ENCODE measurements at places on chromosomes 2 and 18.

DNA sequence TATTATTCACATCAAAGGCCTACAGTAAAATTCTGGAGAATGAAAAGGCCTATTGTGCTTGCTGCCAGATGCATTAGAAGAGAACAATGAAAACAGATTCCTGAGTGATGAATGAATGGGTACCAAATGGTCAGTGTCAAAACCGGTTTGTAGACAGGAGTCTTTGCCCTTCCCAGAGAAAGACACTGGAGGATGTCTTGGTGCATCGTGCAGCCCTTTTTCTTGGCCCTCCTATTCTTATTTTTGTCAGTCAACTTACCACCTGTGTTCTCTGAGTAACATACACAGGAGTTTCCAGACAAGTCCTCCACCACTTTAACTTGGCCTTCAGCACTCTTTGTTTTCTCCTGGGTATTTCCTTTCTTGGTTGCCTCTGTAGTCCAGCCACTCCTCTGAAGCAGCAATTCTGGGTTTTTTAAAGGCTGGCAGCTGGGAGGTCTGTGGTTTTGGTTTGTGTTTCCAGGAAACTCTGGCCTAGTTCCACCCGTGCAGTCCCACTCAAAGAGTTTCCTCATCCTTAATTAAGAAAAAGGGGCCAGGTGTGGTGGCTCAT is 29.4 kb downstream of the PSTPIP2 start:
- no peak for DNase-seq

DNA sequence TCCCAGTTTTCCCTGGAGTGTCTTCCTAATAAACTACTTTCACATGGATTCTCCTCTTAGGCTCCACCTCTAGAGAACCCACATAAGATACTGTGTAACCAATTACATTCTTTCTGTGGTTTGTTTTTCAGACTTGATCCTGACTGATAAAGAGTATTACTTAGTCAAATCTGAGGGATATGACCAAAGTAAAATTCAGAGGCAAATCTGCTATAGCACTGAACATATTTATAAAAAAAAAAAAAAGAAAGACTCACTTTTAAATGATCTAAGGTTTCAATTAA is 13.9 kb downstream of the CKAP2L start:
- DNase-seq: no peak

GRCh38 chr18:56711708-56712445 is 60.7 kb downstream of the WDR7 start:
- no peak for DNase-seq

DNA sequence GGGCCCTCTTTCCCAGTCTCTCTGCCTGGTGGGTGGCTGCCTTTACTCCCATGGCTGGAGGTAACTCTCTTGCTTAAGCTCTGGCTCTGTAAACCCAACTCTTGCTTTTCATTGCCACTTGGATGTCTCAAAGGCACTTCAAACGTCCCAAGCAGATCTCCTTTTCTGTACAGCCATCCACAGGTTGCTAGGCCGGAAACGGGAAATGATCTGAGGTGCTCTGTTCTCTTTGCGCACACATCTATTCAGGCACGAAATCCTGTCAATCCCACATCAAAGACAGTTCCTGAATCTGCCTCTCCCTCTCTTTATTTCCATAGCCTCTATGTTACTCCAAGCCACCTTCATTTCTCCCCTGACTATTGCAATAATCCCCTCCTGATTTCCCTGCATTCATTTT is 87.4 kb downstream of the AOX1 start:
- no peak for DNase-seq

GRCh38 chr2:230170532-230170931 is 49.3 kb downstream of the SP110 start:
- peak; percentile 43 for DNase-seq

GRCh38 chr18:5668087-5668715 is 124.4 kb upstream of the EPB41L3 start:
- DNase-seq: no peak

DNA sequence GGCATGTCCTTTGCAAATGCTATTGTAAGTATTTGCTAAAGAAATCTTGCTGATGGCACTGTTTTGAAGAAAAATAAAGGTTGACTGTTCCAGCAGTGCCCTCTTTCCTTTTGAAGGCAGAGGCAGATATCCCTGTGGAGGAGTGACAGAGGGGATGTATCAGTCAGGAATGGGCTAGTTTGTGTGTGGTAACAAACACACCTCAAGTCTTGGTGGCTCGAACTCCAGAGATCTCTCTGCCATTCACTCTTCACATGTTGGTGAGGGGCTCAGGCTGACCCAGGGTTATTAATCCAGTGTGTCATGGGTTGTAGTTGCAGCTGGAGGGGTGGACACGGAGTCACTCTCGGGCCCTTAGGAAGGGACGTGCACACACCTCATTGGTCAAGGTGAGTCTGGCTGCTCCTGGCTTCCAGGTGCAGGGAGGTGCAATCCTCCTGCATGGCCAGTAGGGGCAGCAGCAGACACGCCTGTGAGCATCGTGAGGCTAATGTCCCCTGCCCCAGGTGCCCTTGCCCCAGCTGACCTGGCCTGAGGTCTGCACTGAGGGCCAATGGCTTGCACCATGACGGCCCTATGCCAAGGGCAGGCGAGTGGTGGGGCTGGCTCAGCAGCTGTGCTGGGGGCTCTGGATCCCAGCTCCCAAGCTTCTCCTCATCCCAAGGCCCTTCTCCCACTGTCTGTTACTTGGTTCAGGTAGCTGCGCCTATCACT is 146.5 kb downstream of the ASB1 start:
- DNase-seq: no peak

GRCh38 chr2:150309311-150310080 is 178.0 kb downstream of the RND3 start:
- no peak for DNase-seq

- DNase-seq: no peak
Observed at GRCh38 chr18:63834471-63835113, 52.9 kb upstream of the SERPINB2 start.
